NCI-H2029 treated with DMSO at 0.1 percent for 48 hours (cell line): ENCODE measurements at places on chromosomes 11 and 22.

DNA sequence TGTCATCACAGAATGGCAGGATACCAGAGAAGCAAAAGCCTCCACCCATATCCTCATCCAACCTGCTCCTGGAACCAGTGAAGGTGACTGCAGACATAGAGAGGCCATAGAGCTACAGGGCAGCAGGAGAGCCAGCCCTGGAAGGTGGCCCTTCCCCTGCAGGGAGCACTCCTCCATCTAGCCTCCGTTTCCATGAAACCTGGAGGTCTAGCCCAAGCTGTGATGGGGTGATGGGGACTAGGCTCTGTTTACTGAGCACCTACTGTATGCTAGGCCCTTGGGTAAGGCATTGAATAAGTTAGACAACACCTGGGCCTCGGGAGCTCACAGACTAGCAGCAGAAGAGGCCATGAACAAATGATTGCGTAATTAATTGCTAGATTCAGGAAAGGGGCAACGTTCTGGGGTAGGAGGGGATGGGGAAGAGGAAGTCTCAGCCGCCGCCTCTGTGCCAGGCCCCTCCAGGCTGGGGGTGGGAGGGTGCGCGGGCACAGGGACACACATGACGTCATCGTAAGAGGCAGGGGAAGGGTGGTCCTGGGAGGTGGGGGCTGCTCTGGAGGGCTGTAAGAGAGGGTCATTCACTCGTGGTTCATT is 784 bp upstream of the SYNGR1 start:
- no peak for DNase-seq

DNA sequence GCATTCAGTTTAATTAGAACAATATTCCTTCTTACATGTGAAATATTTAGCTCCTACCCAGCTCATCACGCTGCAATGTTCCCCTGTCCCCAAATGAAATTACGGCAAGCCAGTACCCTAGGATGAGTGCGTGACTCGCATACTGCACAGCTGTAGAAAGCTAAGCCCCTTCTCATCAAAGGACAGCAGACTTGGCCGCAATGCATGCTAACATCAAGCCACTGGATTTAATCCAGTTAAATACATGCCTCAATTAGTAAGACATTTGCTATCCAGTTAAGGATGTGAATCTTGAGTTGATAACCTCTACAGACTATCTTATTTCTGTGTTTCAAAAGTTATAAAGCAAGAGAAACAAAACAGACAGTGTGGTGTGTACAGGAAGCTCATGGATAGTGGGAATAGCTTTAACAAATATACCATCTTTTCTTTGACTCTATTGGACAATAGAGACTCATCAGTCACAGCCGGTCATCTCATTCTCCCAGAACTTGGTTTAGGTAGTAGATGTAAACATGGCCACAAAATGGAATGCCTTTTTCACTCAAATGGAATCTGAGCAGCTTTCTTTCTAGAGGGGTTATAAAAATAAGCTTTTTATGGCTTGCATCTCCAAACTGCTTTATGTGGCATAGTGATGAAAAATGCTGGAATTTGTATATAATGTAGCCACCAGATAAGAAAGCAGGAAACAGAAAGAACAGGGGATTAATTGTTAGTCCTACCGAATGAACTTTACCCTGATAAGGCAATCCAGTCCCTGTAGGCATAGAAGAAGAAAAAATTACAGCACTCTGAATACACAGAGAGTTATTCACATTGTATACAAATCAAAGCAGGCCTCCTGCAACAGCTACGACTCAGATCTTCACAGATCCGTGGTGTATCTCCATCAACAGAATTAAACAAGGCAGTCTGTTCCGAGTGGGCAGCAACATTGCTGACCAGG is 224.1 kb downstream of the CADM1 start:
- no peak for DNase-seq

DNA sequence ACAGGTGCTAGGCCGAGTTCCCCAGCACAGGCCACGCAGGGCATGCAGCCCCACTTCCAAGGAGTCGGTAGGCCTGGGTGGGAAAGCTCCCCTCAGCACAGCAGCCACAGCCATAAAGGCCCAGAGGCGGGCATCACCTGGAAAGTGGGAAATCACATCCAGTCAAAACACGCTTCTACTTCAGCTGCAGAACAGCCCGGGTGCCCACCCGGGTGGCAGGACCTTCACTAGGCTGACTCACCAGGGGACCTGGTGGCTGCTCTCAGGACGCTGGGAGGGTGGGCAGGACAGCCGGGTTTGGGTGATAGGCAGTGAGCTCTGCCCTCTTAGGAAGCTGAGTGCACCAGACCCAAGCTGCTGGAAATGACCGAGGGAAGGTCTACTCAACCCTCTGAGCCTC is 7.3 kb downstream of the KIAA0930 start:
- no peak for DNase-seq

- DNase-seq = no peak
Measured at GRCh38 chr11:119236490-119236889, 30.4 kb downstream of the CBL start.

DNA sequence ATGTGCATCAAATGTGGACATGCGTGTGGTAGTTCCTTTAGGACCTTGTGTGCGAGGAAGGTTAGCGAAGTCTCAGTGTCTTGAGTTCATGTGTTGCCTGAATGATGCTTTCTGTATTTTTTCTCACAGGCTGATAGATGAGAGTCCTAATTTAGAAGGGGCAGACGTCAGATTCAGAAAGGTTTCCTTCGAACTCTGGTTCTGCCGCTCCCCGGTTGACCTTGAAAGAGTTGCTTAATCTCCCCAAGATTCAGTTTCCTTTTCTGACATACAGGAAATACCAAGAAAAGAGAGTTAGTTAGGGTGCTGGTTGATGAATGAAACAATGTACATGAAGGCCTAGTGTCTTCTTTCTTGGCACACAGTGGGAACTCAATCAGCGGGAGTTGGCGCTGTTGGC is 35.9 kb upstream of the TTC12 start:
- no peak for DNase-seq

- DNase-seq = no peak
Measured at GRCh38 chr22:46678003-46678657, 57.9 kb downstream of the GRAMD4 start.

DNA sequence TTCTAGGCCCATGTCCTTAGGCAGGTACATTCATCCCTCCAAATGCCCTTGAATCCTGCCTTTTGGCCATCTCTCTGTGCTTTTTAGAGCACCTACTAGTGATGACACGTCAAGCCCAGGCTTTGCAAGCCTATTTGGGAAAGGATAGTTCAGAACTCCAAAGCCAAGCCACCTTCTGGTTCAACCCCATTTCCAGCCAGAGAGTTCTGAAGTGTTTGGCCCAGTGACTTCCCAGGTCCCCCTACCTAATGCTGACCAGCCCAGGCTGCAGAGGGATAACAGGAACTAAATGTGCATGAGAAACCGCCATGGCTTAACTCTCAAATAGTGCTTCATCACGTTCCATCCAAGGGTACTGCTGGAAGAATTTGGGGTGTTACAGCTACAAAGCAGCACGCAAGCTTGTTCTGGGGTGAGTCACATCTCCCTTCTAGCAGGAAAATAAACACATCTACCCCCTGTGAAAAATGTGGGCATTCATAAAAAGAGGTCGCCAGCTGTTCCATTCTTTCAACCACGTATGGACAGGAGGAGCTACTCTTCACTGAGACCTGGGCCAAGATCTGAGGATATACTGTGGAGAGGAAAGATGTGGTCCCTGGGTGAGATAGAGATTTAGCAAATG is 2.0 kb upstream of the FXYD6 start:
- no peak for DNase-seq

- DNase-seq = no peak
Measured at GRCh38 chr11:109096266-109096665, 325.7 kb upstream of the C11orf87 start.

DNA sequence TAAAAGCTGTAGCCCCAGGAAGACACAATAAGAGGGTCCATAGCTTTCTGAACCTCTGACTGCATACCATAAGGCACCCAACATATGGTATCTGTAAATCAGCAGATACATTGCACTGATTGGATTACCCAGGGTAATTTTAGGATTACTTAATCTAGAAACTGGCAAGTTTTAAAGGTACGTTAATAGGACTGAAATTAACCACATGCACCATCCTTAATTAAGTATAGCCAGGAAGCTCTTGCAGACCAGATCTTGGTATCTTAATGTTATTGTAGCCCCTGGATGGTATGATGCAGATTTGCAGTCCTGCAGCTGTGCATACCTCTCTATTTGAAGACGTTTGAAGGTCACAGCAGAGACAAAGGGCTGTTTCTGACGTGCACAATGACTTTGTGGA is 72.8 kb downstream of the ARHGAP42 start:
- no peak for DNase-seq

DNA sequence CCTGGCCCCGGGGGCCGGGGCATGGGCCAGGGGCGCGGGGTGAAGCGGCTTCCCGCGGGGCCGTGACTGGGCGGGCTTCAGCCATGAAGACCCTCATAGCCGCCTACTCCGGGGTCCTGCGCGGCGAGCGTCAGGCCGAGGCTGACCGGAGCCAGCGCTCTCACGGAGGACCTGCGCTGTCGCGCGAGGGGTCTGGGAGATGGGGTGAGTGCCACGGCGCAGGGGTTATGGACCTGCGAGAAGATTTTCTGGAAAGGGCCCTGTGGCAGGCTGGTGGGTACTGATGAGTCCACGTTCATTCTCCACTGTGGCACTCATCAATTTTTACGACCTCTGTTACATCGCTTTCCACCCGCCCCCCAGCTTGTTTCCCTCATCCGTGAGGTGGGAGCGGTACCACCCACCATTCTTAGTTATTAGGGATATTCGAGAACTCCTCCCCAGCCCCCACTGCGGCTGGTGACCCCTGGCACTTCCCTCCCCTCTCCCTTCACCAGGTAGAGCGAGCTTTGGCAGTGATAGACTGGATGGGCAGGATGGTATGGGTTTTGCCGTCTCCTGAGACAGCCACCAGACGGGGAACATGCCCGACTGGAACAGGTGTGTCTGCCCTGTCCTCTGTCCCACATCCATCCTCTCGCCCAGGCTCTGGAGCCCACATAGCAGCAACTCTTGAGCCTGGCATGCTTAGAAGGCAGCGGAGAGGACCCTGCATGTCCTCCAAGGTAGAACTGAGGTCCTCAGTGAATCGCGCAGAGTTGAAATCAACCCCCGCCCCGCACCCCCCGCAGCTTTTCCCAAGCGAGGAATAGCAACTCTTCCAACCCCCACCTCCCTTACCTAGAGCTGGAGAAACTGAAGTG is 562 bp downstream of the DGAT2 start:
- no peak for DNase-seq

GRCh38 chr11:125935618-125936199 is 10.1 kb upstream of the VSIG10L2 start:
- no peak for DNase-seq

DNA sequence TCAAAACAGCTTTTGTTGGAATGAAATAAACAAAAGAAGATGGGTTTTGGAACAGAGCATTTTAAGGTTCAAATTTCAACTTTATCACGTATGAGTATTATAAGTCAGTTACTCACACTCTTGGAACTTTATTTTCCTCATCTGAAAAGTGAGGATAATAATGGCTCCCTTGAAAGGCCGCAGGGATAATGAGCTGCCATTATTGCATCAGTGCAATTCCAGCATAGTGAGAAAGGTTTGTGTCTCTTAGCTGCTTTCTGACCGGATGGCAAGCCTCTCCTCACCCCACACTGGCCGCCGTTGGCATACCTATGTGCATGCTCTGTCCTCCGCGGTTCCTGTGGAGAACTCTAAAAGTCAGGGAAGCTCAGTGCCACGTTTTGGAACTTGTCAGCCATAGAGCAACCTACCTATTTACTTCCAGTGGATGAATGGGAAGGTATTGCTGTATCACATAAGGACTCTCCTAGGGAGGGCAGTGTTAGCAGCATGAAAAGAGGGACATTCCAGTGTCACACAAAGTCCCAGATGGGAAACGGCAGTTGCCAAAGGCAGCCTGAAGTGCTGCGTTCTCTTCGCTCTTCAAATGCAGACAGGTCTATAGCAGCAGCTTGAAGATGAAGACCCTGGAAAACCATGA is 368.9 kb downstream of the NTM start:
- DNase-seq = no peak
